ENCODE measurements at places on chromosomes 4 and X.

DNA sequence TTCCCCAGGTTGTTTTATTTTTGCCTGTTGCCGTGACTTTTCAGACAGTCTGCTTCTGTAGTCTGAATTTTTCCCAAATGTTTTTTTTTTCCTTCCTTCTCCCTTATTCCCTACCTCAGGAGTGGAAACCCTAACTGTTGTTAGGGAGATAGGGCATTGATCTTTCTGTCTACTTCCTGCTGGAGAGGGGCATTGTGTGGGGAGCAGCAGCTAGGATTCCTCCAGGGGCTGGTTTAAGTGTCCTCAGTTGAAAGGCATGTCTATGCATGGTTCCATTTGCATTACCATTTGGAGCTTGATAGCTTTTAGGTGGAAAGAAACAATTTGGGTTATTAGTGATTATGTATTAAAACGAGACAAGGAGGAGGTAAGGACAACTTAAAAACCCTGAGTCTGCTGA is 383.9 kb downstream of the DCAF12L2 start:
- DNase-seq, result no peak

- peak; percentile 68 for DNase-seq
Observed at GRCh38 chrX:48958635-48959094, 1.3 kb upstream of the OTUD5 start.

DNA sequence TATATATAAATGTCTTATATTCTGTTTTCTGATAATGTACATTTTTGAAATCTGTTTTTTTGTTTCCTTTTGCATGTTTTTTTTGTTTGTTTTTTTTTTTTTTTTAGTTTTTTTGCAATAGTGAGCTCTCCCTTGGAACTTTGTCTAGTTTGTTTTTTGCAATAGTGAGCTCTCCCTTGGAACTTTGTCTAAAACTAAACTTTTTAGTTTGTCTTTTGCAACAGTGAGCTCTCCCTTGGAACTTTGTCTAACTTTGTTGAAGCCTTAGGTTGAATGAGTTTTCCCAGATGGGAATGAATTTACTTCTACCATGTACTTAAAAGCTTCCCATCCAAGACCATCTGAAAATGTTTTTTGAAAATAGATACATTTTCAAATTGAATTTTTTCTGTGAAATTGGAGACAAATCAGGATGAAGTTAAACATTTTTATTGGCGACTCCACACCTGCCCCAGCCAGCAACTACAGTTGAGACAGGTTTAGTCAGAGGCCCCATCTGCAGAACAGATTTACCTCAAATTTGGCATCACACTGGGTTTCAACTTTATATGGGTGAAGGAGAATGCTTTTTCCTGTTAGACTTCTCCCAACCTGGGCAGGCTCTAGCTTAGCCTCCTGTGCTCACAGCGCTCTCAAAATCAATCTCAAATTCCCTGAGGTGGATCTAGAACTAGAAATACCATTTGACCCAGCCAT is 16.0 kb downstream of the SLC9B2 start:
- DNase-seq, result no peak

GRCh38 chrX:110985470-110985869 is 110.5 kb upstream of the PAK3 start:
- no peak for DNase-seq

DNA sequence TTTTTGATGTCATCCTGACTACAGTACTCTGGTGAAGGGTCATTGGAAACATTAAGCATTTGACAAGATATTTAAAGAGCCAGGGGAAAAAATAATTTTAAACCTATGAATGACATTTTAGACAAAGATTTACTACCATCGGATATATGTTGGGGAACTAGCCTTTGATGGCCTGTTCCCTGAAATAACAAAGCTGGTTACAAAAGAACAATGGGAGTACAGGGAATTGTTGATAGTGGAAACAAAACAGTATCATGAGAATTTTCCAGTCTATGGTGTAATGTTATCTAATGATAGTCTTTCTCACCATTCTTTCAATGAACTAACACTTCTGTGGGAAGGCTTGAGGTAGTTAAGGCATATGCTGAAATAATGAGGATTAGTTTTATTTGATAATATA is 125.9 kb upstream of the KLHL4 start:
- no peak for DNase-seq

DNA sequence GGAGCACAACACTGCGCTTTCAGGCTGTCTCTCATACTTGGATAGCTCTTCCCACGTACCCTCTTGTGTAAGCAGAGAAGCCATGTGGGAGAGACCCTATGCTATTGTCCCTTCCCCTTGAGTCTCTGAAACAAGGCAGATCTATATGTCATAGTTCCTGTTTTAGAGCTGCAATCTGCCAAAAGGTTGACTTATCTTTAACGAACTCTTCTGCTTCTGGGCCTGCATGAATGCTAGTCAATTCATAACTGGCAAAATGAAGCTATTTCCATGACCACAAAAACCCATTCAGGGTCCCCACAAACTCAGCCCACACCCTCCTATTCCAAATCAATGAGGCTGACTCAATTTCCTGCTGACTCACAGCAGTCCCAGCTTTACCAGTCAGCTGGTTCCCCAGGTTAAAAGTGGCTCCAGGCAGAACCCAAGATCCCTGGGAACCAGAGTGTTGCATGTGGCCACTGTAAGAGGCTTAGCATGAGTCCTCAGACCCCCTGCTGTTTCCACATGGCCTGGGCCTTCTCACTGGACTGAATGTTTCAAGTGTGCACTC is 25.3 kb upstream of the SOD3 start:
- DNase-seq, result peak; percentile 36

- DNase-seq, result no peak
Observed at GRCh38 chrX:48938721-48939425, 18.5 kb downstream of the OTUD5 start.

- DNase-seq, result no peak
Observed at GRCh38 chr4:7944599-7945220, 5.0 kb upstream of the AFAP1 start.

- DNase-seq, result no peak
Observed at GRCh38 chrX:129992181-129992580, 9.7 kb downstream of the BCORL1 start.

DNA sequence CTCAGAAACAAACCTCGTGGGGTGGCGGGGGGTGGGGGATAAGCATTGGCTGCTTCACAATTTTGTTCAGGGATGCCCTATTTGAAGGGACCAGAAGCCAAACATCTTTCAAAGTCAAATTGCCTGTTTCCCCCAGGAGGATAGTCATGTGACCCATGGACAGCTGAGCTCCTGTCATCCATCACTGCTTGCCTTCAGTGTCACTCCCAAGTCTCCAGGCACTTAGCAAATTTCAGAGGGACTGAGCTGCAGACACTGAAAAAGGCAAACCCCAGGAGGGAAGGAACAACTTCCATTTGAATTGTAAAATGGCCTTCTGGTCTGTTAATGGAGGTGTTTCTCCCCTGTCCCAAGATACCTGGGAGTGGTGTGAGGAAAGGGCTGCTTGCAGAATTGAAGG is 73.4 kb downstream of the FRMPD3 start:
- DNase-seq, result no peak

DNA sequence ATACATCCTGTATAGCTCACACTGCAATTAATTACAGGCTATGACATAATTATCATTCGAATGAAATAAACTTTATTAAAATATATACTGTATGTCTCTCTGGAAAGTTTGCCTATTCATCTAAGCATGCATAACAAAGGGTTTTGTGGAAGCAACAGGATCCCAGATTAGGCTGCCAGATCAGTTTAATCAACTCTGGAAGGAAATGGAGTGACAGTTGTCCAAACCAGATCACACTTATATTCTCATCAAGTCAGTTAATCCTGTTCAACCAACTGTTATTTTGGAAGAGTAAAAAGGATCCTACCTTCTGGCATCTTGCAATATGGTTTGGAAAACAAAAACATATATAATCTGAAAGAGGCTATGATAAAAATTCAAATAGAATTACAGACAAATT is 312.2 kb downstream of the FAT4 start:
- DNase-seq, result no peak

DNA sequence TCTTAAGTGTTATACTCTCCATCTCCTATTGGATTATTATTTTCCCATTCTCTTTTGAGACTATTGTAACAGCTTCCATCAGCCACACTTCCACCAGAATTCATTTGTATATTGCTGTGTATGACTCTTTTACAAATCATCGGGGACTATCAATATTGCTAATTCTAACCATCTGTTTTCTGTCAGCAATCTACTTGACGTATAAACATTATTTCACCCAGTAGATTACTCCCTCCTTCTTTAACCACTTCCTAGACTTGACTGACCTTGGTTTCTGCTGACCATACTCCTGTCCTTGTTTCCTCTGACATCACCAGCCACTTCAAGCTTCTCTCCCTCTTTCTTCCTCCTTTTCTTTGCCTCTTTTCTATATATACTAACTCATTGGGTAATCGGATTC is 402.9 kb downstream of the PCDH18 start:
- no peak for DNase-seq

- DNase-seq, result peak; percentile 64
Observed at GRCh38 chr4:185201977-185202962, 1.5 kb downstream of the CFAP97 start.

DNA sequence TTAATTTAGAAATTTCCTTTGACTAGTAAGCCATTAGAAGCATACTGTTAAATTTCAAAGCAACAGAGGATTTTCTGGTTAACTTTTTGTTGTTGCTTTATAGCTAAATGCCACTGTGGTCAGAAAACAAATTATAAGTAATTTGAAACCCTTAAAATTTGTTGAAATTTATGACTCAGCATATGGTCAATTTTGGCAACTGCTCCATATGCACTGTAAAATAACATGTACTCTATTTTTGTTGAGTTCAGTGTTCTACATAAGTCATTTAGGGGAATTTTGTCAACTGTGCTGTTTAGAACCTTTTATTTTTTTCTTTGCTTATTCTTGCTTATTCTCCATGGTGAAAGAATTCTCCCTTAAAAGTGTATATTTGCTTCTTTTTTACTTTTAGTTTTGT is 28.6 kb downstream of the SCLT1 start:
- no peak for DNase-seq

DNA sequence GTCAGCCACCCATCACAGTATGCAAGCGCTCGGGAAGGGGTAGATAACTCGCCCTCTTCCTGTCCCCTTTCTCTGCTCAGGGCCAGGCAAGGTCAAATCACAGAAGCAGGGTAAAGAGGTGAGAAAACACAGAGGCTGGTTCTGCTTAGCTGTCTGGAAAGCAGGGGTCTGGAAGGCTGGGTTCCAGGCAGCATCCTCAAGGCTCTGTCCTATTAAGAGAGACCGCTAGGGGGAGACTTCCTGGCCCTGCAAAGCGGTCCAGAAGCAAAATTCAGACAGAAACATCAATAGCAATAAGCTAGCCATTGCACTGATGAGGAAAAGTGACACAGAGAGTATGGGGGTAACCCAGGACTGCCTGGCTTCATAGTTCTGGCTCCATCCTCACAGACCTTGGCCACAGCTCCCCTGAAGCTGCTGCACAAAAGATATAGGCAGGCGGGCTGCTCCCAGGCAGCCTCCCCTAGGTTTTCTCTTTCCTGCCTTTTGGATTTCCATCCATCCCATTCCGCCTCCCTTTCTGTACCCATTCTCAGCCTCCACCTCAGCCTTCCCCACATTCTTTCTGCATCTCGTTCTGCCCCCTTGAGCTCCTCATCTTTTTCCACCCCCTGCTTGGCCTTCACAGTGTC is 308.5 kb downstream of the EVC2 start:
- peak; percentile 44 for DNase-seq

GRCh38 chrX:134688839-134689238 is 30.6 kb upstream of the PLAC1 start:
- no peak for DNase-seq
